ENCODE measurements at places on chromosomes 2 and 18.
A peak's percentile ranks its signal among the peaks of the same experiment; 100 is the strongest.

- no peak for DNase-seq
These were observed 100.0 kb downstream of the MAP2 start for GRCh38 chr2:209523867-209524266.

- no peak for DNase-seq
These were observed 290.9 kb downstream of the PIEZO2 start for GRCh38 chr18:10858477-10858876.

- DNase-seq = no peak
These were observed 457 bp upstream of the SP9 start for GRCh38 chr2:174334278-174334715.

DNA sequence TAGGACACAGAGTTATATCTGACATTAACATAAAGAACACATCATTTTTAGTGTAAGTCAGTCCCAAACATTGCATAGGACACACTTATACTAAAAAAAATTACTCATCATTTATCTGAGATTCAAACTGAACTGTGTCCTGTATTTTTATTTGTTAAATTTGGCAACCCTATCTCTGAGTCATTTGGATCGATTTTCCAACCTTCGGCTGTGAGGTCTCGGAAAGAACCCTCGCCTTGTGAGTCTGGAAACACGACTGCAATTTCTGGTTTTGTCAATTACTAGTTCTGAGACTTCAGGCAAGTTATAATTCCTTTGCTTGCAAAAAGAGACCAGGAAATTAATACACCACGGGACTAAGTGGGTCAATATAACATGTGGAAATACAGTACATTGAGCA is 14.0 kb downstream of the ATP8B1 start:
- peak; percentile 83 for DNase-seq

DNA sequence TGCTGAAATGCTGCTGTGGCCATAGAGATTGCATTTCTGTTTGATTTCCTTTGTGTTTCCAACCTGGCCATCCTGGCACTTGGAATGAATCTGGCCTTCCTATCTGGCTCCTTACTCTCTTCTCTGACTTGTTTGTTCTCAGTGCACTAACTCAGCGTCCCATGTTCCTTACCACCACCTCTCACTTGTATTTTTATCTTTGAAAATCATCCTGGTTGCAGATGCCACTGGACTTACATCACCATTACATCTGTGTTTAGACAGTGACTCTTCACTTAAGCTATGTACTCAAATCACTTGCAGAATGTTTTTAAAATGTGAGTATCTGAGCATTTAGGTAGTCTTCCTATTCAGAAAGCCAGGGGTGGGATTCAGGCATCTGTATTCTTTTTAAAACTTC is 239.5 kb downstream of the WDR7 start:
- peak; percentile 88 for DNase-seq

Data from fibroblast of the aortic adventitia (primary cell).